Activated T-helper 1 cell treated with anti-CD3 and anti-CD28 coated beads, Interleukin-2, amount 50 U/mL, for 16 hours (primary cell): ENCODE measurements at places on chromosomes 13 and 19.

- DNase-seq: no peak
Measured at GRCh38 chr13:40445557-40445990, 220.9 kb downstream of the FOXO1 start.

GRCh38 chr13:76552041-76552772 lies 334.0 kb downstream of the KCTD12 start:
- no peak for DNase-seq

- no peak for DNase-seq
Measured at GRCh38 chr19:29675120-29675649, 9.9 kb downstream of the PLEKHF1 start.

GRCh38 chr19:30183807-30184490 lies 188.2 kb upstream of the ZNF536 start:
- no peak for DNase-seq

DNA sequence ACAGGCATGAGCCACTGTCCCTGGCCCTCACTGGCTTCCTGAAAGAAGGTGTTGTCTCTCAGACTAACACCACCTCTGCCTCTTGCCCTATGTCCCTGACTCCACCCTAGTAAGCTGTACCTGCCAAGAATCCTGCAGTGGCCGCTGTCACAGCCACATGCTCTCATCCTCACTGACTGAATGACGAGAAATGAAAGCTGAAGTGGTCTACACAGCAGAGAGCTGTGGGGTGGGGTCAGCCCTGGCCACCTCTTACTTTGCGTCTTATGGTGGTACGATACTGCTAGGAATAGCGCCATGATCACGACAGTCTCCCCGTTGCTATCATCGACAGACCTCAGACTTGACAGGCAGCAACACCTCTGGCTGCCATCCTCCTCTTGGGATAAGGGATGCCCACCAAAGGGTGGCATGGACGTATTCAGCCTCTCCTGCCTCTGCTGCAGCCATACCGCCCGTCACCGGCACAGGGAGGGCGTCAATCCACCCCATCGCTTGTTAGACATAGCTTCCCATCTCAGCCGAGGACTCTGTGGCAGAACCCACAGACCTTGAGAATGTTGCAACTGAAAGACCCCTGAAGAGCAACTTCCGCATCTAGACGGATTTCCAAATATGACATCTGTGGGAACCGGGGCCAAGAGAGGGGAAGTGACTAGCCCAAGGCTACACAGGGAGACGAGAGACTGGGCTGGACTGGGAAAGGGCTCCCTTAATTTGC lies 809 bp downstream of the MYO1F start:
- DNase-seq: no peak

- DNase-seq: no peak
Measured at GRCh38 chr19:41957161-41957837, 1.8 kb downstream of the RABAC1 start.

DNA sequence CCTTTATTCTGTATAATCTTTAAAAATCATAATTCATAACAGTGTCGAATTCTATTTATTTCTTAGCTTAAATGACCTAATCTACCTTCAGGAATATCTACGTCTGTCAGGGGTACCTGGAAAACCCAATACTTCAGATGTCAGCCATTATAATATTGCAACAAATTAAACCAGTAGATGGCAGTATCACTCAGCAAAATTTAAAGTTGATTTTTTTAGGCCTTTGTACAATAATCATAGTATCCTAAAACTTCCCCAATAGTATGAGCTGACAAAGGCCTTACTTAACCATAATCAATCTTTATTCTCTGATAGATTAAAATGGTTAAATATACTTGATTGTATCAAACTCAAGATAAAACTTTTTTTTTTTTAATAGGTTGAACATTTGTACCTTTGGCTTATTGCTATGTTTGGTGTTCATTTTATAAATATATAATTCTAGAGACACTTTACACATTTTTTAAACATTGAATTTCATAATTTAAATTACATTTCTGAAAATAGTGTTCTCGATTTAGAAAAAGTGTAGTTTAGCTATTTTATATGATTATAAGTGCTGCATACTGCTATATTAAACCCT lies 830.2 kb upstream of the SPRY2 start:
- no peak for DNase-seq

GRCh38 chr19:3768015-3768747 lies 3.8 kb downstream of the RAX2 start:
- DNase-seq: no peak

GRCh38 chr13:23963184-23963931 lies 66.1 kb upstream of the C1QTNF9B start:
- no peak for DNase-seq

DNA sequence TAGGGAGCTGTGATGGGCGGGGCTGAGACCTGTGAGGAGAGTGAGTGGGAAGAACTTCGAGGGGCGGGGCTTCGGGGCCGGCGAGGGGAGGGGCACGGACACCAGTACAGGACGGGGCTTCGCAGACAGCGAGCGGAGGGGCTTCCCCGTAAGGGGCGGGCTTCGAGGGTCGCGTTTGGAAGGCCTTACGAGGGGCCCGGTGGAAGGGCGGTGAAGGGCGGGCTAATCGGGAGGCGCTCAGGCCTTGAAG lies 4.1 kb upstream of the EMP3 start:
- peak; percentile 94 for DNase-seq

GRCh38 chr19:43148233-43148632 lies 38.1 kb downstream of the PSG5 start:
- no peak for DNase-seq

DNA sequence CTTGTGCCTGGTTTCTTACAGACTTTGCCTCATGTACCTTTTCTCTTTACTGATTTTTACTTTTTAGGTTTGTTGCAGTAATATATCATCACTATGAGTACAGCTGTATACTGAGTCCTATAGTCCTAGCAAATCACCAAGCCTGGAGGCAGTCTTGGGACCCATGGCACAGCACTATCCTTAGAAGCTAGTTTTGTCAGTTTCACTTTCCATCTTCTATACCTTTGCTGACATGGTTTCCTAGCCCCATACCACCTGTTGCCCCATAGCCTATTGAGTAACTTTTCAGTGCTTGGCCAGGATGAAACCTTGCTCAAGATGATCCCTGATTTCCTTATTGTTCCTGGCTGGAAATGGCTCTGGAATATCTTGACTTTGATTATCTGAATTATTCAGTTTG lies 826.4 kb downstream of the GPC5 start:
- DNase-seq: no peak

GRCh38 chr13:50355797-50356196 lies 340.6 kb downstream of the KCNRG start:
- DNase-seq: no peak

GRCh38 chr13:27396252-27396846 lies 28.1 kb upstream of the GTF3A start:
- DNase-seq: no peak
